ENCODE measurements at places on chromosomes 7 and 10.

GRCh38 chr10:84267503-84268126, 22.8 kb downstream of the RGR start:
- DNase-seq: peak; percentile 31

DNA sequence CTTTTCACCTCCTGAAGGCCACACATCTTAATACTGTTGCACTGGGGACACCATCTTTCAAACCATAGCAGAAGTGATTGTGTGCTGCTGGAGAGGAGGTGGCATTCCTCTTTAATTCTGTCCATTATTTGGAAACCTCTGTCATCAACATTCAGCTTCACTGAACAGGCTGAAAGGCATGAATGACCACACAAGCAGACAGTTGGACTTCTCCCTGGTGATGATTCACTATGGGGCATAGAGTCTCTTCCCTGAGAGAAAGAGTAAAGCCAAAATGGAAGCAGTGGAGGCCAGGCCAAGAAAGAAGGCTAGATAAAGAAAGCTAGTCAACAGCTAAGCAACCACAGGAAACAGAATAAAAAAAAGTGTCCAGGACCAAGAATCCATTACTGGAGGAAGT, 113.1 kb upstream of the VSTM2A start:
- no peak for DNase-seq

- no peak for DNase-seq
Measured at GRCh38 chr7:4098169-4098568, 583.9 kb upstream of the FOXK1 start.

- no peak for DNase-seq
Measured at GRCh38 chr10:87670586-87670985, 10.9 kb downstream of the PAPSS2 start.

- DNase-seq: no peak
Measured at GRCh38 chr10:17074541-17074847, 55.1 kb downstream of the CUBN start.

DNA sequence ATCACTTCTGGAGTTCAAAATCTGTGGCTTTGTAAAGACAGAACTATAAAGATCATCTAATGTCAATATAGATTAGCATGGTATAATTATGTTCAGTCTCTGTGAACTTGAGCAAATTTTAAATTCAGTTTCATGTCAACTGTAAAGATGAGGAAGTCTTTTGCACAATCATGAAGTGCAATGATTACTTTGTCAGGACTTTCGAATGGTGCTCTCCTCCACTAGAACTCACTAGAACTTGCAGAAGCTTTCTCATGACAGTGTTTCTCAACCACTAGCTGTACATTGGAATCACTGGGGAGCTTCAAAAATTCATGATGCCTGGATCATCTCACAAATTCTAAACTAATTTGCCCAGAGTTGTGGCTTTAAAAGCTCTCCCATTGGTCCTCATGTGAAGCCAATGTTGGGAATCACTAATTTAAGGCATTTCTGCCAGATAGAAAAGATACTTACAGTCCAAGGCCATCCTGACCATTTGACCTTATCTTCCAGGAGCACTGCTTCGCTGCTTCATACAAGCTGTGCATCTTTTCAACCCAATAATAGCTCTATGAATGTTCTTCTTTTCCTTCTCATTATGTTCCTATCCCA, 12.9 kb downstream of the OR2AE1 start:
- DNase-seq: no peak

DNA sequence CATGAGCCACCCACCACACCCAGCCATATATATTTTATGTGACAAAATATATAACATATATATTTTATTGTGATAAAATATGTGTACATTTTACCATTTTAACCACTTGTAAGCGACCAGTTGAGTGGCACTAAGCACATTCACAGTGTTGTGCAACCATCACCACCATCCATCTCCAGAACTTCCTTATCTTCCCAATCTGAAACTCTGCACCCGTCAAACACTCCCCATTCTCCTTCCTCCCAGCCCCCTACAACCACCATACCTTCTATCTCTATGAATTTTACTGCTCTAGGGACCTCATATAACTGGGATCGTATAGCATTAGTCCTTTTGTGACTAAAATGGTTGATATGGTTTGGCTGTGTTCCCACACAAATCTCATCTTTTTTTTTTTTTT, 20.8 kb upstream of the CYTH3 start:
- DNase-seq: no peak

DNA sequence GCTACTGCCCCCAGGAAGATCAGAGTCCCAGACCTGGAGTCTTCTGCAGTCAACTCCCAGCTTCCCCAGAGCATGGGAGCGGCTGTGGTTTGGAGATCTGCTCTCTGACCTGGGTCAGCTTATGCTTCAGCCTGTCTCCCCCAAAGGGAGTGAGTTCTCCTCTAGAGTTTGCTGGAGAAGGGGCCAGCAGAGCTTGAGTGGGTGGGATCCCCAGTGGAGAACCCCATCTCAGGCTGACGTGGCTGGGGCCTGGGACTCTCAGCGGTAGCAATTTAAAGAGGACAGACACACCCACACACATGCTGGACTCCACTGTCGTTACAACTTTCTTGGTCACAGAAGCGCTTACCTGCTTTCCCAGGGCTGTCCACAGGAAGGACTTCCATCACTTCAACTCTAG, 6.3 kb downstream of the UNC5B start:
- DNase-seq: no peak

DNA sequence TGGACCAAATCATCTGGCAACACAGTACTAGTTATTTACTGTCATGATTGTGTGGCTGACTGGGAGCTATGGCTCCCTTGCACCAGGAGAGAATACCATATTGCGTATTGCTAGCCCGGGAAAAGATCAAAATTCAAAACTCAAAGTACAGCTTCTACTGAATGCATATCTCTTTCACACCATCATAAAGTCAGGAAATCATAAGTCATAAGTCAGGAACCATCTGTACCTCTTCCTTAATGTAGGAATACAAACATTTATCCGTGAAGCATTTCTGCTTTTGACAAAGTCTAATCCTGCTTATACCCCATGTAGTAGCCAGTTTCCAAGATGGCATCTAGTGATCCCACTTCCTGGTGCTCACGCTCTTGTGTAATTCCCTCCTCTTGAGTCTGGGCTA, 2.2 kb upstream of the CREB3L2 start:
- no peak for DNase-seq

DNA sequence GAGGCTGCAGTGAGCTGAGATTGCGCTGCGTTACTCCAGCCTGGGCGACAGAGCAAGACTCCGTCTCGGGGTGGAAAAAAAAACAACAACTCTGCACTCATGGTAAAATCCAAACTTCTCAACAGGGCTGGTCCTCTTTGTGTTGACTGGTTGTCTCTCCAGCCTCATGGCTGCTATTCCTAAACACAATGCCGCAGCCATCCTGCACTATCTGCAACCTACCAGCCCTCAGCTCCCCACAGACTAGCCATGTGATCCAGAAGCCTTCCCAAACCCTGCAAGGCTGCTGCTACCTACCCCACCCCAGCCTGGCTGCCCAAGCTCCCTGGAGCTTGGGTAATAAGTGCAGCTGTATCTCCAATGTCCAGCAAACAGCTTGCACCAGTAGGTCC, 11.7 kb downstream of the ZYX start:
- DNase-seq: no peak

- DNase-seq: no peak
Measured at GRCh38 chr7:116041615-116042014, 11.1 kb upstream of the TFEC start.
